ENCODE measurements at places on chromosomes 11 and 22.

GRCh38 chr11:108587109-108587508 is 6.5 kb downstream of the EXPH5 start:
- DNase-seq: no peak

GRCh38 chr11:34614344-34615104 is 6.4 kb upstream of the EHF start:
- DNase-seq: no peak

DNA sequence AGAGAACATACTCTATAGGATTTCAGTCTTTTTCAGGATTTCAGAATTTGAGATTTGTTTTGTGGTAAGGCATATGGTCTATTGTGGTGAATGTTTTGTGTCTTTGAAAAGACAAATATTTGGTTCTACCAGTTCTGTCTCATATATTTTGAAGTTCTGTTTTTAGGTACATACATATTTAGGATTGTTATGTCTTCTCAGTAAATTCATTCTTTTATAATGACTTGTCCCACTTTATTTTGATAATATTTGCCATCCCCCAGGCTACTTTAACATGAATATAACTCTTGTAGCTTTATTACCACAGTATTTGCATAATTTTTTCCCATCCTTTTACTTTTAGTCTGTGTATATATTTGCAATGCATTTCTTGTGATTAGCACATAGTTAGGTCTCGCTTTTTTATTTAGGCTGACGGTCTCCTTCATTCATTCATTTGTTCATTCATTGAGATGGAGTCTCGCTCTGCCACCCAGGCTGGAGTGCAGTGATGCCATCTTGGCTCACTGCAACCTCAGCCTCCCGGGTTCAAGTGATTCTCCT is 32.1 kb downstream of the MTMR3 start:
- no peak for DNase-seq

- no peak for DNase-seq
Measured at GRCh38 chr22:36386351-36386899, 1.3 kb downstream of the MYH9 start.

DNA sequence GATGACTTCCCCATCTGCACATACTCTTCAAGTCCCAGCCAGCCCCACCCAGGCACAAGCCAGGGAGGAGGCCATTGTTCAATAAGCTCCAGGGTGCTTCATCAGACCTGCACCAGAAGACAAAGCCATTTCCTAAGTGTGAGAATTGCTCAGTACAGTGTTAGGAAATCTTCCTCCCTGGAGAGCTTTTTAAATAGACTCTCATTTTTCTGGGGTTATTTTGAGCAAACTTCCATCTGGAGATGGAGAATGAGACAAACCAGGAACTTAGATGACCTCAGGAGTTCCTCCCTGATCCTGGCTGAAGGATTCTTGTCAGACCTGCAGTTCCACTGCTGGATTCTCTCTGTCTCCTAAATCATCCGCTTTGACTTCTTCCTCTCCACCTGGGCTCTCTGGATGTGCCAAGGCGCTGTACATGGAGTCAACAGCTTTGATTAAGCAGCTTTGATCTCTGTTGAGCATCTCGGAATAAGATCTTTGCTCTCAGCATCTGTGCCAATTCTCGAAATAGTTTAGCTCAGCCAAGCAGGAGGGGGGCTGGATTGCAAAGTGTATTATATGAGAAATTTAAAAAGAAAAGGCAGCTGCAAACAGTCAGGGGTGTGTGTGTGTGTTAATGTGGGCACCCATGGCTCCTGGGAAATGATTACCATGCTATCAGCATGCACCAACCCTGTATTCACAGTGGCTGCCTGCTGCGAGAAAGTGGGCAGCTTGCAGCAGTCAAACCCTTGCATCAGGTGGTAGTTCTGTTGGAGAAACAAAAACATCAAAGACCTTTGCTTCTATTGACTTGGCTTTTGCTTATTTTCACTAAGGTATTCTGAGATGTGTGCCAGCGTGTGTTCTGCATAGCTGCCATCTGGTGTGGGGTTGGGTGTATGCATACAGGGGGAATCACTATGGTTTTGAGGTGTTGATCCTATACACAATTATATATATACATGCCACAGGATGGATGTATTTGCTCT is 70.2 kb upstream of the NAV2 start:
- no peak for DNase-seq

DNA sequence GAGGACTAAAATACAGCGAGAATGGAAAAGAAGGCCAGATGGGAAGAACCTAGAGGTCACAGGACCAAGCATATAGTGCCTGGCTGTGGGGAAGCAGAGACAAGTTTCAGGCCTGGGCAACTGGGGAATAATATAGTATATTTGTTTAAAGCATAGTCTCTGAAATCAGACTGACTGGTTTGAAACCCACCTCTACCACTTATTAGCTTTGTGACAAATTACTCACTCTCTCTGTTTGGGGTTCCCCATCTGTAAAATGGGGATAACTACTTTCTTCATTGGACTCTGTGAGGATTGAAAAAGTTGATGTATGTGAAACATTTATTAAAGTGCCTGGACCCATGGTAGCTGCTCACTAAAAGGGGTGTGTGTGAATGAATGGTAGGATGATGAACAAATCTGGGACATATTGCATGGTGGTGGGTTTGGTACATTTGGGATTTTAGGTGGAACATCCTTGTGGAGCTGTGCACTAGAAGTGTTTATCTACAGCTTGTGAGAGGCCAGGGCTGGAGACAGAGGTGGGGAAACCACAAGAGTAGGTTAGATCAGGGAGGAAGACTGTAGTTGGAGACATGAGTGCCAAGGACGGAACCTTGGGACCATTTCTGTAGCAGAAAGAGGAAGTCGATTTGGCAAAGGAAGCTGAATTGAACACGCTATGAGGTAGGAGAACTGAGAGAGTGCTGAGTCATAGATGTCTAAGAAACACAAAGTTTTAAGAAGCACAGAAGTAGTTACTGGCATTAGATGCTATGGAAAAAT is 52.6 kb downstream of the SWAP70 start:
- DNase-seq: no peak

DNA sequence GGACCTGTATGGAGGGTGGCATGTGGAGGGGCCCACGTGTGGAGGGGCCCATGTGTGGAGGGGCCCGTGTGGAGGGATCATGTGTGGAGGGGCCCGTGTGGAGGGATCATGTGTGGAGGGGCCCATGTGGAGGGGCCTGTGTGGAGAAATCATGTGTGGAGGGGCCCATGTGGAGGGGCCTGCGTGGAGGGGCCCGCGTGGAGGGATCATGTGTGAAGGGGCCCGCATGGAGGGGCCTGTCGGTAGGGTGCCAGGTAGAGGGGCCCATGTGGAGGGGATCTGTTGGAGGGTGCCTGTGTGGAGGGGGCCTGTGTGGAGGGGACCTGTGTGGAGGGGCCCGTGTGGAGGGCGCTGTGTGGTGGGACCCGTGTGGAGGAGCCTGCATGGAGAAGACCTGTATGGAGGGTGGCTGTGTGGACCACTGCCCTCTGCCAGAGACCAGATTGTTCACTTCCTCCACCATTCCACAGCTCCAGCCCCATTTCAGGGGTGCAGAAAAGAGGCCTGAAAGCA is 47.0 kb downstream of the IGLL5 start:
- no peak for DNase-seq

GRCh38 chr22:38203090-38203810 is 1.5 kb downstream of the MAFF start:
- no peak for DNase-seq

DNA sequence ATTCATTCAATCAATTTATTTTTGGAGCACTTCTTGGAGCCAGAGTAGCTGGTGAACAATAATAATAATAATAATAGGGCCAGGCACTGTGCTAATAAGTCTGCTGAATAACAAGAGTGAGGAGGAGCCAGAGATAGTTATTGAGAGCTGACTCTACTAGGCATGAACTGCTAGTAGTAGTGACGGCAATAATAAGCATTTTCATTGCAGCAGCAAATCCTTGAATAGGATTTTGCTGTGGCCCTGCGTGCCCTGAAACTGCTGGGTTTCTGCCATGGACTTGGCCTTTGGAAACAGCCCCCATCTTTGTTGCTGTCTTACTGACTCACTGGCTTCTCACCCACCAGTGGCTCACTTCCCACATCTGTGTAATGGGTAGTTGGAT is 545.9 kb downstream of the MIAT start:
- DNase-seq: no peak

GRCh38 chr11:225734-226453 is 10.2 kb downstream of the SIRT3 start:
- no peak for DNase-seq

DNA sequence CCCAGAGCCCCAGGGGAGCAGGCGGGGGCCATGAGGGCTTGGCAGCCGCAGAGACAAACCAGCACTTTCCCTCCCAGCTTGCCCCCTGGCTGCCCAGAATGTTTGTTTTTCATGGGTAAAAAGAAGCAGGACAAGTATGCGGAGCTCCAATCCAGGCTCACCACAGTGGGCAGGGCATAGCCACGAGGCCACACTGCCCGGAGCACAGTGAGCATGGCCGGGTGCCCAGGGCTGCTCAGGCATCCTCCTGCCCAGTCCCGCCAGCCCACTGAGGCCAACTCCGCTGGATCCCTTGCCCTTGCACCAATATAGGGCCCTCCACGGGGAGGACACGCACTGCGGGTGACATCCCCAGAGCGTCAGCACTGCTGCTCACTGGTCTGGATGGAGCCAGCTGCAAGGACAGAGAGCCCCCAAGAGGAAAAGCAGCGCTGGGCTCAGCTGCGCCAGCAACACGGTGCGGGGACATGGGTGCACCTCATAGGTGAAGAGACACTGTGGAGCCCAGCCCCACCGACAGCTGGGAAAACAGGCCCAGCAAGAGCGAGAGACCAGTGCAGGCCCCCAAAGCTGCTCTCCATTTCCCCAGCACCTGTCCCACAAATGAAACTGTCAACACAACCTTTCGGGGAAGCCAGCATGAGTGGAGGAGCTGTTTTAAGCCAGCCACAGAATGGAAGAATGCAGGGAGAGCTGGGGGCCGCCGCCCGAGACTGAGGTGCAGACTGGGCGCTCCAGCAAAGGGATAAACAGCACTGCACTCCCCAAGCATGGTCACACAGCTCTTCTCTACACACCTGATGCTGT is 24.8 kb downstream of the ARVCF start:
- no peak for DNase-seq

GRCh38 chr11:93820847-93821246 is 29.6 kb downstream of the VSTM5 start:
- DNase-seq: no peak

GRCh38 chr22:23742505-23743264 is 8.2 kb downstream of the ZNF70 start:
- DNase-seq: no peak

DNA sequence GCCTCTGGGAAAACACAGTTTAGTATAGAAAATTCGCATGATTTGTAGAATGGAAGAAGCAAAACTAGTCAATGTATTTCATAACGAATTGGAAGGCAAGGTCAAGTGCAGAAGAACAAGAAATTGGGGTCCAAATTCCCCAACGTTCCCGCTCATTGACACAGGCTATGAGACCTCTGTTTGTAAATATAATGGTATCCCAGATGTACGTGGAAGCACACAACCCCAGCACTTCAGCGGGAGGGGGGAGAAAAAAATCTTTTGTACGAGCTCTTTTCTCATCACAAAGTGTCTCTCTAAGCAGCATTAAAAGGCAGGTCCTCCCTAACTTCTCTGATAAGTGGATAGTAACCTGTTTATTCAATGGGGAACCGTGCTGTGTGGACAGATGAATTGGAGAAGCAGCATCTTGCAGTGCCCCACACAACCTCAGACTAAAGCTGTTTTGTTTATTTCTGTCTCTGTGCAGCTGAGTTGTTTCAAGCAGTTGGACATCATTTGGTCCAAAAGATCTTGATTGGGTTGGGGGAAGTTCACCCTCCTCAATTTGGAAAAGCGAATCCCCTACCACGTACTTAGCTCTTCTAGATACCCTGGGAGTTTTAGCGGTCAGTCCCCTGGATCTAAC is 1.1 kb upstream of the GAB2 start:
- DNase-seq: no peak

GRCh38 chr11:119701591-119702549 is 27.1 kb downstream of the NECTIN1 start:
- DNase-seq: no peak

GRCh38 chr11:128342511-128343134 is 244.7 kb downstream of the ETS1 start:
- DNase-seq: peak; percentile 50

GRCh38 chr22:19396561-19396933 is 35.0 kb downstream of the HIRA start:
- no peak for DNase-seq

DNA sequence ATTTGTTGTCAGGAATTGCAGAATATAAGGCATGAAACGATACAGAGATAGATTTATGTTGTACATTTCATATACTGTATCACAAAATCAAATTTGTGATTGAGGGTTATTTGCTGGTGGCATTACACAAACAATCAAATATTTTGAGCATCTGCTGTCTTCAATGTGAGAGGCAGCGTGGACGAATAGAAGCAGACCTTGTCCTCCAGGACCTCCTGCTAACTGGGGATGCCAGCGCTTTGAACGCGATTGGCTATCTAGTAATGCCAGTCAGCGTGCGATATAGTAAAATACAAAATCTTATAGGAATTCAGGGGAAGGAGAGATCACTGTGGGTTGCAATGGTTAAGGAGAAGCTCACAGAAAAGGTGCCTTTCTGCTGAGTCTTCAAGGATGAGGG is 631 bp upstream of the SNX19 start:
- DNase-seq: no peak

GRCh38 chr11:73997120-73997770 is 11.6 kb downstream of the UCP3 start:
- no peak for DNase-seq

- no peak for DNase-seq
Measured at GRCh38 chr22:42873356-42873755, 16.3 kb upstream of the ARFGAP3 start.

- no peak for DNase-seq
Measured at GRCh38 chr22:17418890-17419324, 49.6 kb downstream of the CECR2 start.

- DNase-seq: no peak
Measured at GRCh38 chr11:79229047-79229446, 211.8 kb downstream of the TENM4 start.

- DNase-seq: no peak
Measured at GRCh38 chr22:24466716-24467328, 28.3 kb upstream of the UPB1 start.

GRCh38 chr22:41106122-41106968 is 14.0 kb downstream of the EP300 start:
- no peak for DNase-seq

DNA sequence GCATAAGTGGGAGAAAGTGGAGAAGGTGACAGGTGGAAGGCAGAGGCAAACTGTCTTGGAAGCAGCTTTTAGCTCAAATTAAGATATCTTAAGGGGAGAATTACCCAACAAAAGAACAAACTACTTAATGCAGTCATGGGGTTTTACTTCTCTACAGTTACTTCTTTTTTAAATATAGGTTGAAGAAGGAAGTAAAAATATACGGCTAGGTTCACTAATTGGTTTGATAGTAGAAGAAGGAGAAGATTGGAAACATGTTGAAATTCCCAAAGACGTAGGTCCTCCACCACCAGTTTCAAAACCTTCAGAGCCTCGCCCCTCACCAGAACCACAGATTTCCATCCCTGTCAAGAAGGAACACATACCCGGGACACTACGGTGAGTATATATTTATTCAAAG is 40.8 kb downstream of the PDHX start:
- no peak for DNase-seq
